Lower lobe of right lung (tissue), 2 donors: ENCODE measurements at places on chromosomes 7 and 10. TPM values are rescaled to one million over a fixed set of nuclear protein-coding genes. Genes with fewer than 3 reads are reported as not detected.

- H3K4me3 ChIP-seq = no peak overlapping the region
- H3K27me3 ChIP-seq = peaks cover 5% of the 10 kb centered on the region
- no peaks in the 10 kb centered on the region for H3K36me3 ChIP-seq
- DNase-seq = no peak
Observed at GRCh38 chr10:8146650-8147049, 92.2 kb downstream of the GATA3 start.

Gene CPA4
- total RNA-seq = not detected

DNA sequence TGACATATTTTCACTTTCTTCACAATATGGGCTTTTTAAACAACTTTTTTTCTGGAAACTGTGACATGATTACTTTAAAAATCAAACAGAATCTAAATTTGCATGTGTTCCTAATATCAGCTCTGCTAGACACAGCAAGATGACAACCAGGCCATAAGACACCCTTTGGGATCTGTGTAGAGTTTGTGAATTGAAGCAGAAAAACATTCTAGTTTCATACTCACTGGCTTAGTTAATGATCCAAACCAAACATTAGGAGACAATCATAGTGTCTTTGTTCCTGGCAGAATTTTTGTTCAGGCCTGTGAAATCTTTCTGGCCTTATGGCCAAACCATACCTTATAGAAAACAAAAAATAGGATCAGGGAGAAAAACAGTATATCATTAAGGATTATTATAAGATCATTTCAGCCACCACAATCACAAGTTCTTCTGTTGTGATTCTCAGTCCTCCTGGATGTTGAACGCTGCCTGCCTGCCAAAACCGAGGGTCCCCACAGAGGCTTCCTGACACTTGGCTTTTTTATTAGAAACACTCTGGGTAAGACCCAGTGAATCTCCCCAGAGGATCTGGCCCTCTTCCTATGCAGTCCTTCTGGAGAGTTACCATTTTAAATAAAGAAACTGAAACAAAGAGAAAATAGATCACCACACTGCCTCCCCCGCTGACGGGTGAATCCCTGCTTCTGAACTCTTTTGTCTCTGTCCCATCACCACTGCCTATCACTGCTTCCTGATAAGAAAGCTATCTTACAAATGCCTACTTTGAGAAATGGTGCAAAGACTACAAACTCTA is 79.2 kb upstream of the PPP1R3C start:
- H3K4me1 ChIP-seq = peaks cover 4% of the 10 kb centered on the region
- DNase-seq = no peak
- no peaks in the 10 kb centered on the region for H3K36me3 ChIP-seq
- H3K27me3 ChIP-seq = no peaks in the 10 kb centered on the region
- no peak overlapping the region for H3K4me3 ChIP-seq

DNA sequence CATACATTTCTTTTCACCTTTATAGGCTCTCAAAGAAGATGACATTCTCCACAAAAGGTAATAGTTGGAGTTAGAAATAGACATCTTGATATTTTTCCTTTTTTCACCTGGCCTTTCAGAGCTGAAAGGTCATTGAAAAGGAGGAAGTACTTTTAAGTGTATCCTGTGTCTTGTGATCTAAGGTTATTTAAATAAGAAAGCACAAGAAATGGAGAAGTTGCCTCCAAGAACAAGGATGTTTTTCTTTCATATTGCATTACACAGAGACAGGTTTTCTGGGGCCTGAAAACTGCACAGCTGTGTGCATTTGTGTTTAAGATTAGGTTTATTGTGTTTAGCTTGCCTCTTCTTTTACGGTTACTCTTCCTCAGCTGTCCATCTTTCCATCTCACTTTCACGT is 103.4 kb upstream of the SEMA3D start:
- no peak overlapping the region for H3K27ac ChIP-seq
- no peaks in the 10 kb centered on the region for H3K36me3 ChIP-seq
- H3K4me3 ChIP-seq = no peak overlapping the region
- H3K27me3 ChIP-seq = no peaks in the 10 kb centered on the region

- no peaks in the 10 kb centered on the region for H3K27me3 ChIP-seq
- no peak overlapping the region for H3K27ac ChIP-seq
- peaks cover 7% of the 10 kb centered on the region for H3K4me1 ChIP-seq
- H3K36me3 ChIP-seq = peaks cover 22% of the 10 kb centered on the region
- no peak for DNase-seq
- H3K4me3 ChIP-seq = no peak overlapping the region
Observed at GRCh38 chr7:140084972-140085371, 22.2 kb upstream of the PARP12 start.

Gene C7orf33
- total RNA-seq = not detected

- no peak overlapping the region for H3K27ac ChIP-seq
- no peaks in the 10 kb centered on the region for H3K4me1 ChIP-seq
- H3K4me3 ChIP-seq = no peak overlapping the region
- H3K36me3 ChIP-seq = no peaks in the 10 kb centered on the region
- no peak for DNase-seq
- H3K27me3 ChIP-seq = peaks cover 5% of the 10 kb centered on the region
Observed at GRCh38 chr10:12540341-12540781, 191.0 kb downstream of the CAMK1D start.

Gene AKR1C4
- not detected for total RNA-seq

DNA sequence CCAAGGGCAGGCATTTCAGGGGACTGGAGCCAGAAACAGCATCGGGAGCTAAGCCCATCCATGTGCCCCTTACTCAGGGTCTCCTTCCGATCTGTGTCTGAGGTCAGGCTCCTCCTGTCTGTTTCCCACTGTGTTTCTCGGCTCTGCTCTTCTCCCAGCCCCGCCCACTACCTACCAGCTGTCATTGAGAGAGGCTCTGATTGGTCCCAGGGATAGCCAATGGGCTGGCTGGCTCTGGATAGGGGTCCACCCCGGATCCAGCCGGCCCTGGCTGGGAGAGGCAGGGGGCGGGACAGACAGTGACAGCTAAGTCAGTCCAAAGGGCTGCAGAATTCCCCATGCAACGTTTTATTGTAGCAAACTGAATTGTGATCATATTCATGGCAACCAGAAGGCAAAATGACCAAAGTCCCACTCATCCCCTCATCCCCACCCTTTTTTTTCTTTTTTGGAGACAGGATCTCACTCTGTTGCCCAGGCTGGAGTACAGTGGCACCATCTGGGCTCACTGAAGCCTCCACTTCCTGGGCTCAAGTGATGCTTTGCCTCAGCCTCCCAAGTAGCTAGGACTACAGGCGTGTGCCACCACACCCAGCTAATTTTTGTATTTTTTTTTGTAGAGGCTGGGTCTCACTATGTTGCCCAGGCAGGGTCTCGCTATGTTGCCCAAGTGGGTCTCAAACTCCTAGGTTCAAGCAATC is 76.3 kb downstream of the CLIP2 start:
- no peak overlapping the region for H3K27ac ChIP-seq
- DNase-seq = no peak
- no peak overlapping the region for H3K4me3 ChIP-seq
- no peaks in the 10 kb centered on the region for H3K27me3 ChIP-seq
- H3K36me3 ChIP-seq = peaks cover 11% of the 10 kb centered on the region

Gene TASOR2
- total RNA-seq = 48.9 TPM

GRCh38 chr7:76260171-76260703 is 42.2 kb upstream of the HSPB1 start:
- DNase-seq = no peak
- H3K27me3 ChIP-seq = peaks cover 32% of the 10 kb centered on the region
- H3K4me1 ChIP-seq = peaks cover 6% of the 10 kb centered on the region
- H3K4me3 ChIP-seq = peak overlapping the region; percentile 37

DNA sequence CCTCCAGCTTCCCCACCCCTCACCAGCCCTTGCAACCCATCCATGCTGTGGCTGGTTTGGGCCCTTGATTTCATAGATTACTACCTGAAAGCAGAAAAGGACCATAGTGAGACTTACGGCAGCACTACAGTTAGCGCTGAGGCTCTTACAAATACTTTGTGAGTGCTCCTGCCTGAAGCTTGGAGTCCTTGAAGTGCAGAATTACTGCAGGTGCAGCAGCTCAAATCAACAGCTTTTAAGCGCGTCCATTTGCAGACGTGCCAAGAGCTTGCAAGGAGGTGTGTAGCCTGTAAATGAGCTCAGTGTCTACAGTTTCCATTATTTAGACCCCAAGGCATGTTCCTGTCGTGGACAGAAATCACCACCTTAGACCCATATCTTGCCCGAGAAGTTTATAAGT is 103.0 kb downstream of the CELF2 start:
- no peak overlapping the region for H3K4me3 ChIP-seq
- no peaks in the 10 kb centered on the region for H3K4me1 ChIP-seq
- H3K27ac ChIP-seq = no peak overlapping the region
- no peaks in the 10 kb centered on the region for H3K27me3 ChIP-seq

GRCh38 chr10:44284198-44285084 is 100.5 kb downstream of the CXCL12 start:
- no peak overlapping the region for H3K4me3 ChIP-seq
- peaks cover 4% of the 10 kb centered on the region for H3K4me1 ChIP-seq
- DNase-seq = no peak
- H3K36me3 ChIP-seq = no peaks in the 10 kb centered on the region
- no peak overlapping the region for H3K27ac ChIP-seq

- peaks cover 8% of the 10 kb centered on the region for H3K27me3 ChIP-seq
- no peaks in the 10 kb centered on the region for H3K36me3 ChIP-seq
- DNase-seq = no peak
- H3K4me1 ChIP-seq = no peaks in the 10 kb centered on the region
- H3K27ac ChIP-seq = no peak overlapping the region
- no peak overlapping the region for H3K4me3 ChIP-seq
Observed at GRCh38 chr7:158519633-158520174, 67.9 kb downstream of the PTPRN2 start.

Gene TUBAL3
- total RNA-seq = not detected

- H3K4me1 ChIP-seq = no peaks in the 10 kb centered on the region
- no peak overlapping the region for H3K4me3 ChIP-seq
- DNase-seq = no peak
- no peaks in the 10 kb centered on the region for H3K36me3 ChIP-seq
Observed at GRCh38 chr10:51955696-51956095, 256.3 kb upstream of the CSTF2T start.

DNA sequence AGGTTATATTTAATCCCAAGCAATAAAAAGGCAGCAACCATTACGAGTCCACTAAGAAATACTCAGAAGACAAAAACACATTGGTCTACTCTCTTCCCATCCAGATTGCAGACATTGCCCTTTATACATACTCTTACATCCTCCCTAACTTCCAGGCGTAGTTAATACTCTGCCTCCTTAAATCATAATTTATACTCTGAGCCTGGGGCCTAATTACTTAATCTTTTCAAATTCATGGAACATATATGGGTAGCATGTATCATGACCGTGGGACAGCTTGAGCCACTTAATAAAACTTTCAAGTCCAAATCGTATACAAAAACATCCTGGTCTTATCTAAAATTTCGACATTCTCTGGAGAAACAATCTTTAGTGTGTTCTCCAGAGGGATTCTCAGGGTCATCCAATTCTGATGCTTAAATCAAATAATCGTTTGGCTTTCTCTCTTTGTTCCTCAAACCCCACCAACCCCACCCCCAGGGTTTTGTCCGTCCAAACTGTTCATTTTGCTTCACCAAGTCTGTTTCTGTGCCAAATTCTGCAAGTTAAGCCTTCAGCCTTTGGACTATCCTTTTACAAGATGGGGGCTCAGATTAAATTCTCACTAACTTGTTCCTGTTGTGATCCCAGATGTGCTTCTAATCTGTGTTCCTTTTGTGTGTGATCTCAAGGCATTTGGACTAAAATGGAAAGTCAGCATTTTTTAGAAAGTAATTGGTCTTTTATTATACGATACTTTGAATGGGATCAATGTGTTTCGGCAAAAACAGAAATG is 86.4 kb downstream of the ADAM12 start:
- DNase-seq = no peak
- no peaks in the 10 kb centered on the region for H3K36me3 ChIP-seq
- no peaks in the 10 kb centered on the region for H3K27me3 ChIP-seq
- no peaks in the 10 kb centered on the region for H3K4me1 ChIP-seq

GRCh38 chr10:22410394-22410793 is 65.1 kb downstream of the SPAG6 start:
- H3K27me3 ChIP-seq = no peaks in the 10 kb centered on the region
- H3K27ac ChIP-seq = no peak overlapping the region
- H3K4me3 ChIP-seq = no peak overlapping the region
- no peaks in the 10 kb centered on the region for H3K36me3 ChIP-seq
- no peak for DNase-seq

DNA sequence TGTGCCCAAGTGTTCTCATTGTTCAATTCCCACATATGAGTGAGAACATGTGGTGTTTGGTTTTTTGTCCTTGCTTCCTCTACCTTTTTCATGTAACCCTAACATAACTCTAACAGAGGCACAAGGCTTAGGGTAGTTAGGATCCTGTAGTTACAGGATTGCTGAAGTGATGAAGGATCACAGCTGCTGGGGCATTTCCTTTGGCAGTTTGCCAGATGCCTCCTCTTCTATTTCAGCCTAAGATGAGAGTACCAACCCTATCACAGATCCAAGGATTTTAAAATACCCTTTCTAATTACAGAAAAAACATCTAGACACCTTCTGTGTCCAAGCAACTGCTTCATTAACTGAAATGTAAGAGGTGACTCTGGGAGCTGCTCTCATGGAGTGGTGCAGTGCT is 141.7 kb upstream of the COL1A2 start:
- H3K27me3 ChIP-seq = no peaks in the 10 kb centered on the region
- no peaks in the 10 kb centered on the region for H3K36me3 ChIP-seq
- H3K4me3 ChIP-seq = no peak overlapping the region
- no peak for DNase-seq
- H3K4me1 ChIP-seq = no peaks in the 10 kb centered on the region

DNA sequence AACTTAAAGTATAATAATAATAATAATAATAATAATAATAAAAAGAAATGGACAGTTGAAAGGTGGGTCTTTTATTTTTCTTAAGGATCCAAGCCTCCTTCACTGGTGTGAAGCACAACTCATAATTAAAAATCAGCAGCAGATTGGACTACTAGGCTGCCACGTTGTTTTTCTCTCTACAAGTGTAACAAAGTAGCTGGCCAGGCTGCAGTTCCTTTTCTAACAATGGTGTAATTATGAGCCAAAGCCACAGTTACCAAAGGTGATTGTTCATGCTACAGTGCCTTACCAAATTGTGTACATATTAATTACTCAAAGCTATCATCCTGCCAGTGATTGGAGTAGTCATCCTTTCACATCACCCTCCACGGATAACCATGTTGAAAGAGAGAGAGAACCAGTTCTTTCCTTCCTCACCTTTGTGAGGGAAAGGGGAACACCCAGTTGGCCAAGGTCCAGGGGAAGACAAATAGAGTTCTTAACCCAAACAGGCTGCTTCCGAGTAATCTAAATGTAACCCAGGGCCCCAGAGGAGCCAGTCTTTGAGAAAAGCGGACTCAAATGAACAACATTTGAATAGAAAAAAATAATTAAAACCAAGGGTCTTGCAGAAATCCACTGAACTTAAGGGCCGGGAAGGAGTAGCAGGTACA is 86.3 kb upstream of the NPS start:
- H3K4me3 ChIP-seq = no peak overlapping the region
- H3K27me3 ChIP-seq = no peaks in the 10 kb centered on the region
- H3K4me1 ChIP-seq = no peaks in the 10 kb centered on the region
- H3K36me3 ChIP-seq = no peaks in the 10 kb centered on the region
- no peak overlapping the region for H3K27ac ChIP-seq
- DNase-seq = no peak
